ENCODE measurements at places on chromosomes 7 and 10.

GRCh38 chr10:71970869-71971268 is 6.7 kb downstream of the CHST3 start:
- no peak for DNase-seq

DNA sequence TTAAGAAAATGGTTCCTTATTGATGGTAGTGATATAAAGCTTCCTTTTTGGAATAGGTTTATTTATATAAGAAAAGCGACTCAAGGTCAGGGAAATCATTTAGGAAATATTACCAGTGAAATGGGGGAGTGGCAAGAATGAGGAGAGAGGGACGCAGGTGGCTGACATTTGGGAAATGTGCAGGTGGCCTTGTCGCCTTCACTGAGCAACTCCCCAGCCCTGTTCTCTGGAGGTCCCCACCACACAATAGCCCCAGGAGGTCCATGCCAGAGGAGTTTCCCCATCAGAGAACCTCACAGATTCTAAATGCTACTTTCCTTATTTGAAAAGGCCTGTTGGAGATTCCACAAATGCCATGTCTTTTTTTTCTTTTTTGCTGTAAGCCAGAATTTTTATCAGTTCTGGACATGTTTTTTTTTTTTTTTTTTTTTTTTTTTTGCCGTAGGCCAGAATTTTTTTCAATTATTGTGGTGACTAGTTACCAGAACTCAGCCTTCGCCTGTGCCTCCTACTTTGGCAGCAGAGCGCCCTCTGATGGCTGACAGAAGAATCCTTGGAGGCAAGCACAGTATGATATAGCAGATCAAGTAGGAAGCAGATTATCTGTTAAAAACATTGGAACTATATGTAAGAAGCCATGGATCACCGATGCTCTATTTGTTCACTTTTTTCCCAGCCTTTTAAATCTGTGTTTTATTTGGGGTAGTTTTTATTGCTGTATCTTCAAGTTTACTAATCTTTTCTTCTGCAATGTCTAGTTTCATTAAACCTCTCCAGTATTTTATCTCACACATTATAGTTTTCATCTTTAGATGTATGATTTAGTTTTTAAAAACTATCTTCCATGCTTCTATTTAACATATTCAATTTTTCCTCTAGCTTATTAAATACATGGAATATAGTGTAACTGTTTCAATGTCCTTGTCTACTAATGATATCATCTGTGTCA is 18.6 kb downstream of the OPALIN start:
- peak; percentile 18 for DNase-seq

GRCh38 chr10:19169684-19170083 is 121.1 kb downstream of the MALRD1 start:
- DNase-seq, result no peak

DNA sequence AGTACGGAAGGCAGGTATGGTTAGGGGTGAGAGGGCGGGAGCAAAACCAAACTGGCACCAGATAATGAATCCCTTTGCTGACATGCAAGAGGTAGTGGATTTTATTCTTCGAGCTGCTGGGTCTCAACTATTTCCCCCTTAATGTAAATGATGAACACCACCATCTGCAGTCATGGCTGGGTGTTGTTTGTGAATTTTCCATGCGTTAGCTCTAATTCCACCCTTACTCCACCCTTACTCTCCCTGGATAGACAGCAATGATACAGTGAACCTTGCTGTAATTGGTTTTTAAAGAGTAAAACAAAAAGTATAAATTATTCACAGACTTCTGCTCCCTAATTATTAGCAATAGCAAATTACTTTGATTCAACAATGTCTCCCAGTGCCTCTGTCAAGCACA is 74.5 kb upstream of the PDE1C start:
- no peak for DNase-seq

DNA sequence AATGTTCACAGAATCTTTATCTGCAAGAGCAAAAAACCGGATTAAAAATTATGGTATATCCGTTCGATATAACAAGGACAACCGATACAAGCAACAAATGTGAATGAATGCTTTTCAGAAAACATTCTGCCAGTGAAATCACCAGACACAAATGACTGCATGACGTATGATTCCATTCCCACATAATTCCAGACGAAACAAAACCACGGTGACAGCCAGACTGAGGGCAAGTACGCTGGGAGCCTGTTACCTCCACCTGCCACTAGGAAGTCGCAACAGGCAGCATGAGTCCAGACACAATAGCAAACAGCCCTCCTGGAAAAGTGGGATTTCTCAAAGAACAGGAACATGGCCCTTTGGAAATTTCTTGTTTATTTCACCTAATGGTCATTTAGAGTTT is 41.7 kb downstream of the MAD1L1 start:
- no peak for DNase-seq

- DNase-seq, result no peak
Measured at GRCh38 chr7:136142583-136142982, 165.4 kb upstream of the MTPN start.

GRCh38 chr7:18086165-18087025 is 58.7 kb upstream of the PRPS1L1 start:
- no peak for DNase-seq

GRCh38 chr7:139362302-139362701 is 2.6 kb downstream of the LUC7L2 start:
- DNase-seq, result no peak

Measured in glomerular endothelial cell (primary cell).